ENCODE measurements at places on chromosomes 6 and 20.

DNA sequence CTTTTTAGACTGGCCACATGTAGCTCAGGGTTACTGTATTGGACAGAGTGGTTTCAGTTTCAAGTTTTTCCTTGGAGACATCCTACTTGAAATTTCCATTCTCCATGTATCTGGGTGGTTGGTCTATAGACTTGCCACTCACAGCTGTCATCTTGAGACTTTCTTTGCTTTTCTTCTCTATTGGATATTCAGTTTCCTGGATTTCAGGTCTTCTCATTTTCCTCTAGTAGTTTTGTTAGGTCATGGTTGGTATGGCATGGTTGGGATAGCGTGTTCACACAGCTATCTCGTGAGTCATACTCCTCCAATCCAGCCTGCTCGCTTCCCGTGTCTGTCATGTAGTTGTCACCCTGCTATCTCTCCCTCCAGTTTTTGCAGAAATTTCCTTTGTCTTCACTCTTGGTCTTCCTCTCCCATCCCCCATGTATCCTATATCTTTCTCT lies 48.3 kb downstream of the PTPN1 start:
- DNase-seq: peak; percentile 76

DNA sequence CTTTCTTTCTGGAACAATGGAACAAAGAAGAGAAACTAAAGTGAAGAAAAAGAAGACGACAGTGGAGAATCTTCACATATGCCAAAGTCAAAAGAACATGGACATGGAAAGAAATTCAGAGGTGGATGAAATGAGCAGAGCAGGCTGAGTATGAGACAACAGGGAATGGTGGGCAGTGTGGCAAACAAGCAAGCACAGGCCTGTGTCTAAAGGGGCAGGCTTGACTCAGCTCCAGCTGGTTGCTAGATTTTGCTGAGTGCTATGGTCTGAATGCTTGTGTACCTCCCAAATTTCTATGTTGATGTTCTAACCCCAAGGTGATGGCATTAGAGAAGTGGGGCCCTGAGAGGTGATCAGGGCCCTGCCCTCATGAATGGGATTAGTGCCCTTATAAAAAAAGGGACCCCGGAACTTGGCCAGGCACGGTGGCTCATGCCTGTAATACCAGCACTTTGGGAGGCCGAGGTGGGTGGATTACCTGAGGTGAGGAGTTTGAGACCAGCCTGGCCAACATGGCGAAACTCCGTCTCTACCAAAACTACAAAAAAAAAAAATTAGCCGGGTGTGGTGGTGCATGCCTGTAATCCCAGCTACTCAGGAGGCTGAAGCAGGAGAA lies 49.6 kb downstream of the ZMYND8 start:
- DNase-seq: no peak

DNA sequence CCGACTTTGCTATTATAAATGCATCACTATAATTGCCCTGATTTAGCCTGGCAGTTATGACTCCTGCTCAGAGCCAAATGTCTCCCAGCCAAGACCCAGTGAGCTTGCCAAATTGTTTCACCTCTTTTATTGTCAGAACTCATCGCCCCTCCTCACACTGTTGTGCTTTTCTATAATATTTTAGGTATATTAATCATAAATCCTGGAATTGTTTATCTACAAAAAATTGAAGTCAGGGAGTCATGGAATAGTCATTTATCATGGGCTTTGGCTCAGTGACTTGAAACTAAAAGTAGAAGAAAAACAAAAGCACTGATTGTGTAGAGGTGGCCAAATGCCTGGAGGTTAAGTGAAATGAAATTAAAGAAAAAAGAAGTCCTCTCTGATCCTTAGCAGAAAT lies 85.6 kb downstream of the PFDN4 start:
- DNase-seq: no peak

DNA sequence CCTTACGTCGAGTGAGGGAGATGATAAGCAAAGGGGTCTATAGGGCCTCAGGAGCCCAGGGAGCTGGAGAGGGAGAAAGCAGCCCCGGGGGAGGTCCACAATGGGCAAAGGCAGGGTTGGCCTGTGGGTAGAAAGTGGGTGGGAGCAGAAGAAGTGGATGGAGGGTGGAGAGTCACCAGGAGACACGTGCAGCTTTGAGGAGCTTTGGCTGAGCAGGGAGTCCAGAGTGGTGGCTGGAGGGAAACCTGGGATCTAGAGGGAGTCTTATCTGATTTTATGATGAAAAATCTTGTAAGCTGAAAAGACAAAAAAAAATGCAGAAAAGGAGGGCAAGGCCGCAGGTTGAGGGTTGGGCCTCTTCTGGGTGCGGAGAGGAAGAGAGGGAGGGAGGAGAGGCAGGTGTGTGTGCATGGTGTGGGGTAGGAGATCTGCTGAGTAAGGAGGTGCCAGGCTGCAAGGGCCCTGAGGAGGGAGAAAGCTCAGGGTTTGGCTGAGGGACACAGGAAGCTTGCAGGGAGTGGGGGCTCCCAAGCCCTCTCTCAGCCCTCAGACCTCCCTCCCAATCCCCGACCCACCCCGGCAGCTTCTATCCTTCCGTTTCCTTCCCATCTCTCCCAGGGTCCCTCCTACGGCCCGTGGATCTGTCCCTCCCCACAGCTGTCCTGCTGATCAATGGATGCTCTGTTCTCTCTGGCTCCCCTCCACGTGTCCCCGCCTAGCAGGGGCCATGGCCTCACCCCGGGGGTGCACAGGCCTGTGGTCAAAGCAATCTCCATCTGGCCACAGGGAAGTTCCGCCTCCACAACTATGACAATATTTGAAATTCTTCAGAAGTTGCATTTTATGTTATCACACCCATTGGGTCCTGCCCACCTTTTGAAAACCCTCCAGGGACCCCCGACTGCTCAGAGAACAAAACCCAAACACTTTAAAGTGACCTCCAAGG lies 17.1 kb upstream of the BPI start:
- DNase-seq: no peak

DNA sequence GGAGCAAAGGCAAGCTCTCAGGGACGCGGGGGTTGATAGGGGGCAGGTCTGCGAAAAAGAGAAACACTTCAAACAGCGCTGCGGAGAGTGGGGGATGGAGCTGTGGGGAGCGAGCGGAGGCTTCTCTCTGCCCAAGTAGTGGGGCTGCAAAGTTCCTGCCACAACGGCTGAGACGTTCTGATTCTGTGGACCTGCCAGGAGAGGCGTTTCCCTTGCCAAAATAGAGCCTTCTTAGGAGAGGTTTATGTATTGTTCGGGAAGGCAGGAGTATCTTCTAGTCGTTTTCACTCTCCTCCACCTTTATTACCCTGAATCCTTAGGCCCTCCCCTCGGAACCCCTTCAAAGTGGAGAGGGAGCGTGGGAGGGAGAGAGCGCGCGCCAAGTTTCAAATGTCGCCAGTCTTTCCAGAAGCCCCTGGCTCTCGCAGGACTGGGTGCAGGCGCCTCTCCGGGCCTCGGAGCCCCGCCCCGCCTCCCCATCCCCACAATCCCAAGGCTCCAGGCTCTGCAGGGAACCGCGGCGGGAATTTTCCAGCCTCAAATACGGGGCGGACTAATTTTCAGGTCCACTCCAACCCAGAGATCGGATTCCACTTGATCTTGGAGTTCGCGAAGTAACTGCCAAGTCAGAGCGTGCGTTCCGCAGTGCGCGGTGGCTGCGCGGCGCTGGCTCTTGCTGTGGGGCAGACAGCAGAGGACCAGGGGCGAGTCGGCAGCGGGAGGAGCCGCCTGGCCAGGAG lies 10.0 kb upstream of the POU3F2 start:
- no peak for DNase-seq

GRCh38 chr20:62333820-62334595 lies 31.2 kb downstream of the ADRM1 start:
- no peak for DNase-seq

- DNase-seq: no peak
Observed at GRCh38 chr20:57574954-57575353, 14.0 kb downstream of the PCK1 start.

All from hepatic stellate cell (primary cell).